ENCODE measurements at places on chromosomes 7 and 10. TPM values are rescaled to one million over a fixed set of nuclear protein-coding genes. Genes with fewer than 3 reads are reported as not detected.
A peak's percentile ranks its signal among the peaks of the same experiment; 100 is the strongest.

GRCh38 chr10:111171183-111171582 lies 94.4 kb downstream of the ADRA2A start:
- no peak for DNase-seq

DNA sequence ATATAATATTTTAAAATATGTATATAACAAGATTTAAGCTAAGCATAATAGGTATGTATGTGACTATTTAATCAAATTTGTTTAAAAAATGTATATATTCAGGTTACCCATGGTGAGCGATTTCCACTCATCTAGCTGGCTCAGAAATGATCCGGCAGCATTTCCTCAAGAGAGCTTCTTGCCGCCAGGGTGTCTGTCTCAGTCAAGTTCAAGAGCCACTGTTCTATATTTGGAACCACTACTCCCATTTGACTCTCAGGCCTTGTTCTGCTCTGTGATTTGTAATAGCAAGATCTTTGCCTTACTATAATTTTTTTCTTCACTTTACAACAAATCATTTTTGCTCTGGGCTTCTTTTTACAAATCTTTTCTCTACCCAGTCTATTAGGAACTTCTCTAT lies 48.7 kb upstream of the CNTNAP2 start:
- no peak for DNase-seq

- no peak for DNase-seq
Observed at GRCh38 chr10:30121401-30121800, 62.0 kb upstream of the JCAD start.

GRCh38 chr7:22577470-22578001 lies 77.5 kb upstream of the STEAP1B start:
- DNase-seq, result no peak

- peak; percentile 43 for DNase-seq
Observed at GRCh38 chr7:127874951-127875608, 156.2 kb downstream of the LRRC4 start.

GRCh38 chr7:152859781-152860191 lies 100.2 kb downstream of the ACTR3B start:
- DNase-seq, result no peak

- no peak for DNase-seq
Observed at GRCh38 chr10:113426181-113426877, 126.5 kb upstream of the HABP2 start.

GRCh38 chr10:95304463-95304862 lies 13.7 kb upstream of the PDLIM1 start:
- DNase-seq, result no peak

DNA sequence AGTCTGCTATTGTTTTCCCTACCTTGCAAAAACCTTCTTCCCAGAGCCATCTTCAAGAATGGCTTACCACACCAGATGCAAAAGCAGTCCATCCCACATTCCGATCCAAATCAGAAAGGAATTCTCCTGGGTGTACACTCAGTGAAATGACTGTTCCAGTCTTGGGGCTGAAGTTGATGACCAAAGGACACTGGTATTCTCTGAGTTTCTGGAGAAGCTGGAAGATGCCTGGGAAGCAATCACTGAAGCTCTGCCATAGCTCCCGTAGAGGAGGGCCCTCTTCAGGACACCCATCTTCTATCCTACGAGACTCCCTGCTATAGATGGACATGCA lies 155.7 kb downstream of the LCOR start:
- no peak for DNase-seq

- DNase-seq, result no peak
Observed at GRCh38 chr7:101233907-101234547, 3.6 kb downstream of the CLDN15 start.

DNA sequence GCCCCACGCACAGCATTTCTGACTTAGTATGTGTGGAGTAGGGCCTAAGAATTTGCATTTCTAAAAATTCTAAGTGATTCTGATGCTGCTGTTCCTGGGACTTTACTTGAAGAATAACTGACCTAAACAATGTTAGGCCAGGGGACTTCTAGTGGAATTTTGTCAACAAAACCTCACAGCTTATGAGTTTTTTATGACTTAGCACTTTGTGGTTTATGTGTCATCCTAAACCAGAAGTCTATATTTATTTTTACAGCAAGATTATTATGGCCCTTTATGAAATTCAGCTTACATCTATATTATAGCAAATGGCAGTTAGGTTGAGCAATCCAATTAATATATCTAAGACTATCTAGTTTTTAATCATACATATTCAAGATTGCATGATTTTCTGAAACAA lies 24.6 kb upstream of the BET1 start:
- no peak for DNase-seq

- DNase-seq, result no peak
Observed at GRCh38 chr7:97868788-97869187, 3.4 kb downstream of the ASNS start.

DNA sequence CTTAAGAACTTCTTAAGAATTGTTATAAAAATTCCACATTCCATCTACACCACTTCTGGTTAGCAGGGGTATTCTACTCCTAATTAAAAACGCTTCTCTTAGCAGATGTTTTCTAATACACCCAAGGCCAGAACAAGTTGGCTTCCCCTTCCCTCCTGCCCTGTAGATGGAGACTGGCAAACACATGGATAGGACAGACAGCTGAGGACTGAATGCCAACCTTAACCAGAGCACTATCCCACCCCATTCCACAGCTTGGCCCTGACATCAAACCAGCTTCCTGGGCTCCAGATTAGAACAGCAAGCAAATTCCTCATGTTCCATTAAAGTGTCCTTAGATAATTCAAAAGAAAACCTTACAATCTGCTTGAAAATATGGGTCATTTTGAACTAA lies 56.6 kb upstream of the IL6 start:
- DNase-seq, result no peak

DNA sequence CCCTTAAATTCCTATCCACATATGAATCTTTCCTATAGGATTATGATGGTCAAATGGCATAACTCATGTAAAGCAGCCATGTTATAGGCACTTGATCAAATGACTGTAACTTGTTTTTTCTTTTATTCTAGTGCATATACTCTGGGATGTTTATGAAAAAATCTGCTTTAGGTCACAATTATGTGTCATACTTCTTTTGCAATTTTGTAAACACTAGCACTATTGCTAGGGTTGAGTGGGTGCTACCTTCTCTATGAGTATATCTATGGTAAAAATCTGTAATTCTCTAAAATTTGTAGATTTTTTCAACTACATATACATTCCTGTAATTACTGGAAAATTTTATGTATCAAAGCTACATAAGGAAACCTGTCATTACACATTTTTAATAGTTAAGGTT lies 50.0 kb downstream of the HGF start:
- no peak for DNase-seq

- no peak for DNase-seq
Observed at GRCh38 chr10:13943735-13944398, 357.1 kb downstream of the PRPF18 start.

GRCh38 chr7:32532716-32533115 lies 37.4 kb downstream of the AVL9 start:
- DNase-seq, result no peak

GRCh38 chr10:74076961-74077360 lies 73.7 kb downstream of the AP3M1 start:
- DNase-seq, result no peak

DNA sequence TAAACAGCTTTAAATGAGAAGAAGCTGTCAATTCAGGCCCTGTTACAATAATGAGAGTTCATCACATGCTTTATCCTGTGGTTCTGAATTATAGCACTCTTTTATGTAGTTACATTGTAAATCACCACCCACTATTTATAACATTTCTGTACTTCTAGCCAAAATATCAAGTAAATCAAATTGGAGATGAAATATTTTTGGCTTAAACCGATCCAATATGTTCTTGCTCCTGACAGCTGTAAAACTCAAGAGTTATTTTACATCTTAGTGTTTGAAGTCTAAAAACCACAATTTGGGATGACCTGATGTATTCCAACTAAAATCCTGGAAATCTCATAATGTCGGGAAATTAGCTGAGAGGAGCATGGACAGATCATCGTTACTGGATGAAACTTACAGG lies 371.2 kb upstream of the LRRN3 start:
- DNase-seq, result no peak

- DNase-seq, result no peak
Observed at GRCh38 chr10:10093021-10093420, 924.7 kb upstream of the CELF2 start.

DNA sequence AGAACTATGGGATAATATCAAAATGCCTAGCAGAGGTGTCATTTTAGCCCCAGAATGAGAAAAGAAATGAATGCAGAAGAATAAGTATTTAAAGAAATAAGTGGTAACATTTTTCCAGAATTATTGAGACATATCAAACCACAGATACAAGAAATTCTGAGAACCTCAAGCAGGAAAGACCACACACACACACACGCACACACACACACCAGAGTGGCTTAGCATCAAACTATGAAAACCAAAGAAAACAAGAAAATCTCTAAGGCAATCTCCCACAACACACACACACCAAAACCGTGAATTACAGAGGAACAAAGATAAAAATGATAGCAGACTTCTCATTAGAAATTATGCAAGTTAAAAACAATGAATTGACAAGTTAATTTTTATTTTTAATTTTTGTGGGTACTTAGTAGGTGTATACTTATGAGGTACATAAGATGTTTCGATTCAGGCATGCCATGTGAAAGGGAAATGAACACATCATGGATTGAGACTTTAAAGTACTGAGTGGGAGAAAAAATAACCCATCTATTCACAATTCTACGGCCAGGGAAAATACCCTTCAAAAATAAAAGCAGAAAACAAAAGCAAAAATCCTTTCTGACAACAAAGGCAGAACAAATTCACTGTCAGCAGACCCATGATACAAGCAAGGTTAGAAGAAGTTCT lies 14.6 kb downstream of the PPIF start:
- DNase-seq, result no peak

DNA sequence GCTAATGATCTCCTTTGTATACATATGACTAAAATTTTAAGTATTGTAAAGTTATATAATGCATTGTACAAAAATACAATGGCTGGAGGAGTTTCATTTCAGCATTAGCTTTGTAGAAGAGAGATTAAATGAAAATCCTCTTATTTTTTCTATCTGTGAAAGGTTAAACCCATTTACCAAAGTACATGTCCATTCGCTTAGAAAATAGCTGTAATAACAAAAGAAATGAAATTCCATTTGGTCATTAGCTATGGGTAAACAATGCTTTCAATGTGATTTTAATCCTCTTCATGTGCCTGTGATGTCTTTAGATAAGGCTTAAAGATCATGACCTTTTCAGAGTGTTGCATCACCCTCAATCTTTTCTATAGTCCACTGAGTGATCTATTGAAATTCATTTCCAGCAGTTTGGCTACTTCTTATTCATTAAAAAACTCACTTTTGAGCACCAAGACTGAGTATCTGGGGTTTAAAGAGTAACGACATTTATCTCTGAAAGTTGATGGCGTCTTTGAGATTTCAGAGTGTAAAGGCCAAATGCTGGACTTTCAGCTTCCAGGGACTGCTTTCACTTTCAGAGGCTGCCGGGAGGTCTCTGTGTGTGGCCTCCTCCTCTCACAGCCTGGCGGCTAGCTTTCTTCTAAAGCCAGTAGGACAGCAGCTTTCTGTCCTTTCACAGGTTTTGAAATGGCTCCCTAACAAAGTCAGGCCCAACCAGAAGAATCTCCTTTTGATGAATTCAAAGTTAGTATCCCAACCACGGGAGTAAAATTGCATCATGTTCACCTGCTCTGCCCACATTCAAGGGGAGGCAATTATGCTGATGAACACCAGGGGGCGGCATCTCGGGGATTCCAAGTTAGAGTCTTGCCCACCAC lies 701.4 kb upstream of the COBL start:
- DNase-seq, result no peak

GRCh38 chr7:116249969-116250553 lies 39.7 kb downstream of the TES start:
- DNase-seq, result no peak

DNA sequence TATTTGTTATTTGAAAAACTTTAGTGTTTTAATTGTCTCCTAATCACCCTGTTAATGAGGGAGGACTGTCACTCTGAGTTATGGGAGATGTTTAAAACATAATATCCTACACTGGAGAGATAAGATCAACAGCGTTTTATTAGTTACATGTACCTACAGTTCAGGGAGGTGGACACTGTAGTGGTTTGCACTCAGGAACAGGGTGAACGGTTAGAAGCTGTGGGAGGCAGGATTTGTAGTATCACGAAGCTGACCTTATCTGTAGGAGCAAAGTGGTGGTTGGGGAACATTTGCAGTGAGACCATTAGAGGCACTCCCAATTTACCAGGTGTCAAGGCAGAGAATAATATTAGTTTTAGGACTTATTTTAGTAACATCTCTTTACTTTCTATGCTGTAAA lies 193.3 kb upstream of the KCND2 start:
- no peak for DNase-seq

DNA sequence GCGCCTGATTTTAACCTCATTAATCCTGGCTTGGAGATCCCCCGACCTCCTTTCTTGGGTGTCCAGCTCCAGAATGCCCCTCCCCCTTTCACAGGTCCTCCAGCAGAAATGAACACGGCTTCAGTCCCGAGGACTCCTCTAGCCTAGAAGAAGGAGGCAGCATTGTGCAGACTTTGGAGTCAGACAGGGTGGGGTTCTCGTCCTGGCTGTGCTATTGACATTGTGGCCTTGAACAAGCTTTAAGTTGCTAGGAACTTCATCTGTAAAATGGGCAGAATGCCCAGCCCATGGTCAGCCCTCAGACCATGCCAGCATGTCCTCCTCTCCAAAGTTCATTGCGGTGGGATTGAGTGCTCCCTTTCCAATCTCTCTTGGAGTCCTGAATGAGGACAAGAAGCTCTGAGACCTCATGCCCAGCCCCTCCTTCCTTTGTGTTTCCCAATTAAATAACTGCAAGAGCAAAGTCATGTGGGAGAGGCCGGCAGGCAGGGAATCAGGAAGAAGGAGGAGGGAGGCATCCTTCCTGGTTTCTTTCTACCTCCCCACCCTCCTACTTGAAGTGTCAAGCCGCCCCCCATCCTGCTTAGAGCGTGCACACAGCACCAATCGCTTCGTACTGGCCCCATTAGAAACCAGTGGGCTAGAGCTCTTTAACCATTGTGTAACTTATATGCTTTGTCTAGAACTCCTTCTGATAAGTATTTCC lies 86.4 kb downstream of the RBM20 start:
- DNase-seq, result no peak

PNLIPRP3 gene
- not detected for total RNA-seq

TSPAN15 gene
- 39.4 TPM for total RNA-seq

ANKRD61 gene
- not detected for total RNA-seq

NACAD gene
- total RNA-seq, result 70.4 TPM

ATG9B gene
- total RNA-seq, result 2.3 TPM

FXYD4 gene
- not detected for total RNA-seq

SP8 gene
- 1.4 TPM for total RNA-seq

SFMBT2 gene
- 26.6 TPM for total RNA-seq

ASB15 gene
- not detected for total RNA-seq

TRRAP gene
- 49.0 TPM for total RNA-seq

PPIA gene
- total RNA-seq, result 1,285 TPM
